ENCODE measurements at places on chromosomes 12 and 14.

DNA sequence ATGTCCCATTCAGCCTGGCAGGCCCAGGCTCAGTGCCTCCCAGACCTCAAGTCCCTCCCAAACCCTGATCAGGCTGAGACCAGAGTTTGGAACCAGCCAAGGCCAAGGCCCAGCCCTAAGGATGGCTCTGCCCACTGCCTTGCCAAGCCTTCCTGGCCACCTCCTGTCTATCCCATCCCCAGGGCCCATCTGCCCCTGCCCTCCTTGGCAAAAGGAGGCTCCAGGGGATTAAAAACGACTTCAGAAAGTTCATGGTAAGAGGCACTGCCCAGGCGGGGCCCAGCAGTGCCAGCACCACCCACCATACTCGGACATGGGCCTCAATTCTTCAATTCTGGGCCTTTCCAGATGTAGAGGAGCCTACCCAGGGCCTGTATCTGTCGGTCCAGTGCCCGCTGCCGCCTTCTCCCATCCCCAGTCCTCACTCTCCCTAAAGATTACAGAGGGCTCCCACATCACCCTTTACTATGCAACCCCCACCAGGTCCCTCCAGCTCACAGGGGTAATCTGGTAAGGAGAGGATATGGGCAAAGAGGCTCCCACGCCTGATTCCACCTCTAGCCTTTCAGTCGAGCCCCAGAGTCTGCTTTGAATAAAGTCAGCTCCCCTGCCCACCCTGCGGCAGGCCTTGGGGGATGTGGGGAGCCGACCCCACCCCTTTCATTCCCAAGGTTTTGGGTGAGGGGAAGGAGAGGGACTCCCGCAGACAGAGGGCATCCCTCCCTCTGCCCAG is 932 bp downstream of the ADCY6 start:
- no peak for DNase-seq

- no peak for DNase-seq
Observed at GRCh38 chr14:76968621-76969063, 59.9 kb downstream of the IRF2BPL start.

DNA sequence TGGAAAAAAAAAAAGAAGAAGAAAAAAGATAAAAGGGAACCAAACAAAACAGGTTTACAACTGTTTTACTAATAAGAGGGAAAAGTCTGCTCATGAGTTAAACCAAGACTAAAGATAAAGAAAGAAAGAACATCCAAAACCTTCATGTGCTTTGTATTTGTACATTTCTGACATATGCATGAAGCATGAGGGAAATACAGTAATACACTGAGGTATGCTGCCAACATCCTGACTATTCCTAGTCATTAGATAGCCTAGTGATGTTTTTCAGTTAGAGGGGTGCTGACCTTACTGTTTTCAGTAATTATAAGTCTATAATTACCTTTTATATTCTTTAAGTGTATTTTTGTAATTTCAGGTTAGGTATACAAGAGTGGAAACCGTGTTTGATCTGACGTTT is 793.3 kb downstream of the DIO2 start:
- no peak for DNase-seq

DNA sequence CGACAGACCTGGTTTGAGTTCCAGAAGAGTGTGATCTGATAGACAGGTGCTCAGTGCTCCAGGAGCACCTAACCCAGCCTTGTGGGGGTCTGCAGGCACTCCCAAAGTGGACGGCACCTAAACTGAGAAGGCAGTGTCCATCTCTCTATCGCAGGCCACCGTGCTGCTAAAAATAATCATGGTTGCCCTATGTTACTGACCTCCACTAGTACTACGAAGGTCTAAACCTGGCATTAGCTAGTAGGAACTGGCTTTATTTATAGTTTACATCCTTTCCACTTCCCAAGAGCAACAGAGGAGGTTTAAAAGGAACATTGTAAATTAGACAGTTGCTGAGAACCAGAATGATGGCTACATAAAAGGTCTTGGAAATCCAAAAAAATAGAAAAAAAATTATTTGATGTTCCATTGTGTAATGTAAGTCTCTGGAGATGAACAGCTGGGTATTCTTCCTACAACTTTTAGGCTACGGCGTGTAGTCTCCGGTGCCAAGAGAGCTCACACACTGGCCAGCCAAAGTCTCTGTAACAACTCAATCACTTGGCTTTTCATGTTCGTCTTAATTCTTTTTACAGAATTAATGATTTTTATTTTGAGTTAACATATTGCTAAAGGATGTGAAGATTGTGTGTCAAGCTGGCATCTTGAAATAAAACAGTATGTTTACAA is 27.3 kb downstream of the PPFIBP1 start:
- DNase-seq: no peak

GRCh38 chr12:99605-100004 is 33.0 kb downstream of the IQSEC3 start:
- no peak for DNase-seq

DNA sequence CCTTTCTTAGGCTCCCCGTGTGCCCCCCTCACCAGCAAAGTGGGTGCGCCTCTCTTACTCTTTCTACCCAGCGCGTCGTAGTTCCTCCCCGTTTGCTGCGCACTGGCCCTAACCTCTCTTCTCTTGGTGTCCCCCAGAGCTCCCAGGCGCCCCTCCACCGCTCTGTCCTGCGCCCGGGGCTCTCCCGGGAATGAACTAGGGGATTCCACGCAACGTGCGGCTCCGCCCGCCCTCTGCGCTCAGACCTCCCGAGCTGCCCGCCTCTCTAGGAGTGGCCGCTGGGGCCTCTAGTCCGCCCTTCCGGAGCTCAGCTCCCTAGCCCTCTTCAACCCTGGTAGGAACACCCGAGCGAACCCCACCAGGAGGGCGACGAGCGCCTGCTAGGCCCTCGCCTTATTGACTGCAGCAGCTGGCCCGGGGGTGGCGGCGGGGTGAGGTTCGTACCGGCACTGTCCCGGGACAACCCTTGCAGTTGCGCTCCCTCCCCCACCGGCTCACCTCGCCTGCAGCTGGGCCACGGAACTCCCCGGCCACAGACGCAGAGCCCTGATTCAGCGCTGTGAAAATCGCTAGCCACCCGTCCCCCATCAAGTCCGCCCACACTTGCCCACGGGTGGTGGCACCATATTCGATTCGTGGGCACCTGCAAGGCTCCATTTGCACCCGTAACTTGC is 1.3 kb downstream of the TMEM233 start:
- peak; percentile 43 for DNase-seq

GRCh38 chr14:76846331-76847047 is 20.3 kb downstream of the LRRC74A start:
- no peak for DNase-seq

GRCh38 chr14:20455355-20456300 is 602 bp downstream of the APEX1 start:
- DNase-seq: peak; percentile 58

- DNase-seq: no peak
Observed at GRCh38 chr12:1929241-1929984, 11.0 kb upstream of the CACNA2D4 start.

- DNase-seq: no peak
Observed at GRCh38 chr12:116429826-116430360, 129.3 kb upstream of the MAP1LC3B2 start.

DNA sequence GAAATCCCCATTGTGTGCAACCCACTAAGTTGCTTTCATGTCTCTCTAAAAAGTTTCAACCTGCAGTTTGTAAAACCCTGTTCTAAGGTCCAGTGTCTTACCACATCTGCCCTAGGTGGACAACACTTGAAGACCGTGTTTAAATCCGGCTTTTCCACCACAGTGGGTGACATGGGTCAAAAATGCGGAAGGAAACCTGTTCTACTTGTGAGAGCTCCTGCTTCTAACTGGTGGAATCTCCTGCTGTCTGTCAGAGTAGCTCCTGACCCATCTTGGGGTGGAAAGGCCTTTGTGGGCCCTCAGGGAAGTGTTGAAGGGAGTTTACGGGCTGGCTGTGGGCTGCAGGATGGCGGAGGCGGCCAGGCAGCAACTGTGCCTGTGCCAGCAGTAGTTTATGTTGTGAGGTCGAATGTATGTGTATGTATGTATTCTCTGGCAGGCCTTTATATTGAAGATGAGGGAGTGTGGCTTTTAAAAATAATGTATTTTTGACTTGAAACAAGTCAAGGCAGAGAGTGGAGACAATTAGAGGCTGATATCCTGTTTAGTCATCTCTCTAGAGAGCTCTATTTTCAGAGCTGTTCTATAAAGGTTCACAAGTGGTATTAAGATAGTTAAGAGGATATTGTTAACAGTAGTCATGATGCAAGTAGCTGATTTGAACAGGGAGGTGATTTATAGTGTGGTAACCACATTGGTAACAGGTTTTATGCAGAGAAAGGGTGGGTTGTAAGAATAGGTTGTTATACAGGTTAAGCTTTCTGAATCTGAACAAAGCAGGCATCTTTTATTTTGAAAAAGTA is 67.0 kb downstream of the PRKCH start:
- no peak for DNase-seq

DNA sequence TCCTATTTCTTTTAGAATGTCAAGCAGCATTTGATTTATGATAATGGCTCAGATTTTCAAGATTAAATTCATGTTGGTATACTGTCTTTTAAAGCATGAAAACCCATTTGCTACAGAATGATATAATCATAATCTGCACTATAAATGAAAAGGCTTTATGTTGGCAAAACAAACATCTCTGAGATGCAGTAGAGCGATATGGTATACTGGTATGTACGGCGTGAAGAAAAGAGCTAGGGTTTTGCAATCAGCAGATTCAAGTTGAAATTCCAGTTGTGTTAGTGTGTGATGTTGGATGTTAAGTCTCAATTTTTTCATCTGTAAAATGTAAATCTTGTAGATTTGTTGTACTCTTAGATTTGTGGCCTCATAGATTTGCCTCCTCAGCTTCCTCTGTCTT is 53.2 kb upstream of the DYRK2 start:
- no peak for DNase-seq

GRCh38 chr14:31425905-31426304 is 5.6 kb upstream of the HEATR5A start:
- no peak for DNase-seq

DNA sequence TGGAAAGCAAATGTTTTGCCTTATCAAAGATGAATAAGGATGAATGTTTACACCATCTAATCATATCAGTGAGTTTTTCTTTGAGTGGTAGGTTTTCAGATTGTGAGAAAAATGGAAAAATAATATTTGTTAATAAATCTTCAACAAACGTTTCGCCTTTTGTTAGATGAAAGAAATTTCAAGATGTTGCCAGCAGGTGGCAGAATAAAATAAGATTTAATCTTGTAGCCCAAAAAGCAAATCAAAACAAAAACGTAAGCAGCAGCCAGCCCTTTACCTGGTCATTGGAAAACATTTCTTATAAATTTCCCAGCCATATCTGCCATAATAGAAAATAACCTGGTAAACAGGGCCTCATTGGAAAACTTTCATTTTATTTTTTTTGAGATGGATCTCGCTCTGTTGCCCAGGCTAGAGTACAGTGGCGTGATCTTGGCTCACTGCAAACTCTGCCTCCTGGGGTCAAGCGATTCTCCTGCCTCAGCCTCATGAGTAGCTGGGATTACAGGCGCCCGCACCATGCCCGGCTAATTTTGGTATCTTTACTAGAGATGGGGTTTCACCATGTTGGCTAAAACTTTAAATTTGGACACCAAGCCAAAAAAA is 15.4 kb upstream of the TMEM120B start:
- no peak for DNase-seq

GRCh38 chr12:2925322-2925995 is 33.7 kb upstream of the TEAD4 start:
- no peak for DNase-seq

DNA sequence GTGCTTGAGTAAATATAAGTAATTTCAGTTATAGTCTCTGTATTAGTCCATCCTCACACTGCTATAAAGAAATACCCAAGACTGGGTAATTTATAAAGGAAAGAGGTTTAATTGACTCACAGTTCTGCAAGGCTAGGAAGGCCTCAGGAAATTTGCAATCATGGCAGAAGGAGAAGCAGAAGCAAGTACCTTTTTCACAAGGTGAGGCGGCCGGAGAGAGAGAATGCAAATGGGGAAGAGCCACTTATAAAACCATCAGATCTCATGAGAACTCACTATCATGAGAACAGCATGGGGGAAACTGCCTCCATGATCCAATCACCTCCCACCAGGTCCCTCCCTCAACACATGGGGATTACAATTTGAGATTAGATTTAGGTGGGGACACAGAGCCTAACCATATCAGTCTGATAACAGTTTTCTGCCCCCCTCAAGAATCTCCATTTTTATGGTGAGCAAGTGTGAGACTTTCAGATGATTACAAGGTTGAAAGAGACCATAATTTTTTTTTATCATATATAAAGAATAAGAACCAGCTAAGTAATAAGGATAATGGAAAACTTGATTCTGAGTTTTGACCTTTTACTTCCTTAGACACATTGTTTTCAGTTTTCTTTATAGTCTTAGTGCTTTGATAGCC is 35.6 kb downstream of the LEMD3 start:
- DNase-seq: no peak

- no peak for DNase-seq
Observed at GRCh38 chr14:61997161-61997560, 234.9 kb downstream of the SNAPC1 start.

GRCh38 chr12:127107744-127108143 is 1159.2 kb upstream of the TMEM132C start:
- no peak for DNase-seq

- DNase-seq: no peak
Observed at GRCh38 chr12:32902287-32902997, 5.9 kb upstream of the PKP2 start.

DNA sequence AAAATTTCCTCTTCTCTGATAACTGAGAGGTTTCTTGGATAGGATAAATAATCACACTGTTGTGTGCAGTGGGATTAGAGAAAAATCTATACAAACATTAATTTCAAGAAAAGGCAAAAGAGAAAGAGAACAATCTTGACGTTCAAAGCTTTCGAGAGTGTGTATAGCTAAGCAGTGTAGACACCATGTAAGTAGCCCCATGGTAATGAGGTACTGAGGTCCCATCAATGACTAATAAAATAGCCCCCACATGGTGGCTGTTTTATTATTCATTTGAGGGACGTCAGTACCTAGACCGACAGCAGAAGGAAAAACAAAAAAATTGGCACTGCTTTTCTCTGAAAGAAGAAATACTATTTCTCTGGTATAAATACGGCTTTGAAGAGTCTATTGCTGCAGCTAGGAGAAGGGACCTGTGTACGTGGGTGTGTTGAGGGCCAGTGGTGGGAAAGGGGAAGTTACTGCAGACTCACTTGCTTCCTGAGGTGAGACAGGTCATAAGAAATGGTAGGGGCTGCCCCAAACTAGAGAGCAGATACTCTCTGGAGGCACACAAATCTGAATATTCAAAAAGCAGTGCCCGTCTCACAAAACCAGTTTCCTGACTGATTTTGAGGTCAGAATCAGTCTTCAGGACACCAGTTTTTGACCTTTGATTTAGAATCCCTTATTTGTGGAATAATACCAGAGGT is 339.8 kb downstream of the EMP1 start:
- no peak for DNase-seq

DNA sequence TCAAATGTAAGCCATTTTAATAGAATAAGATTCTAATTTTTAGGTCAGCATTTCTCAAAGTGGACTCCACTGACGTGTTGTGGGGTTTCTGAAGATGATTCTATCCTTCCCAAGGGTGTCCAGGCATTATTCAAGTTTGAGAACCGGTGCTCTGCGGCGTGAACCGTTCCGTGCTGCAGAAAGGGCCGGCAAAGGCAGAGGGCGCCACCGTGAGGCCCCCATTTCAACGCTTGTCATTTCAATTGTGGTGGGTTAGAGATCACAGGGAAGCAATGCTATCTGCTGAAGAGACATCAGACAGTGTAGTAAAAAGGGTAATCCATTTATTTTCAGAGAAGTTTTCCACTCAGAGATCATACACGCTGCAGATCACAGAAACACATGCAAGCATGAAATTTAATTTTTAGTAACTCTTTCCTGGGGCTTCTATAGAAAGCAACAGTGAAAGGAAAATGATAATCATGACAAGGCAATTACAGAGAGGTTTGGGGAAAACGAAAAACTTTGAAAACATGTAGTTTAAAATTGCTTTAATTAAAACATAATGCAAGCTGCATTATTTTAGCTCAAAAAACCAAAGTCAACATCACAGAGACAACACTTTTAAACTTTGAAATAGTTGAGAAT is 201.7 kb downstream of the EXOC5 start:
- peak; percentile 46 for DNase-seq
